Erythroblast (primary cell): ENCODE measurements at places on chromosomes 16 and 17.

GRCh38 chr17:3647769-3648555 is 11.4 kb downstream of the CTNS start:
- peak; percentile 65 for DNase-seq

GRCh38 chr16:25270577-25270976 is 12.9 kb upstream of the ZKSCAN2 start:
- no peak for DNase-seq

- DNase-seq = no peak
Observed at GRCh38 chr17:29216856-29217255, 29.8 kb upstream of the CRYBA1 start.

DNA sequence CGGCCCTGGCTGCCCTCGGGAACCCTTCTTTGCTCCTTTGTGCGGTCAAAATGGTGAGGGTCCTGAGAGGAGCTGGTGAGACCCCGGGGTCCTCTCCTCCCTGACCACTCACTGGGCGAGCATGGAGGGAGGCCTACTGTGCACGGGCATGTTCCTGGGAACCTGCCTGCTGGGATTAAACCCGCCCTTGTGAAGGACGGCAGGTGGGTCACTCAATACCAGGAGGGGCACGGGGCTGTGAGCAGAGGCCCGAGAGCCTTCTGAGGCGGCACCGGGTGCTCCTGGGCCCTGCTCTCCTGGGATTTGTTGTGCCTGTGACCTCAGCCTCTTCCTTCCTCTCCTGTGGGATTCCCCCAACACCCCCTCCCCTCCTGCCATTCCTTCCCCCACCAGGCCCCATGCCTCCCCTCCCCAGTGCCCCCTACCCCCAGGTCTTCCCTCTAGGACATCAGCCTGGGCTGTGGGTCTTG is 19.7 kb downstream of the METRNL start:
- DNase-seq = no peak

- DNase-seq = no peak
Observed at GRCh38 chr17:77884019-77884418, 74.5 kb upstream of the TNRC6C start.

DNA sequence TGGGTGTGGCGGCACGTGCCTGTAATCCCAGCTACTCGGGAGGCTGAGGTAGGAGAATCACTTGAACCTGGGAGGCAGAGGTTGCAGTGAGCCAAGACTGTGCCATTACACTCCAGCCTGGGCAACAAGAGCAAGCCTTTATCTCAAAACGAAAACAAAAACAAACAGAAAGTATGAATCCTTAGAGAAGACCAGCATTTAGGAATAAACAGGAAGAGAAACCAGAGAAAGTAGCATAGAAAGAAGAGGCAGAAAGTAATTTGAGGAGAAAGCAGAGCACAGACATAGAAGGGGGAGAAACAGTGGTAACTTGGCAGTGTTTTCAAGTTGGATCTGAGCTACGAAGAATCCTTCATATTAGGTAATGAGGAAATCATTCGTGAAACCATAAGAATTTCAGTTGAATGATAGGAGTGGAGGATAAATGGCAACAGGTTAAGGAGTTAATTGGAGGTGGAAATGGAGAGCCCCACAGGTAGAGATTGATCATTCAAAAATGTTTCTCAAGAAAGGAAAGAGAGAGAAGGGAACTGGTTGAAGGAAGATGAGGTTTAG is 9.7 kb upstream of the CCL2 start:
- no peak for DNase-seq
